Stimulated activated CD4-positive, alpha-beta T cell treated with anti-CD3 and anti-CD28 coated beads, TNF-alpha, amount 100 ng/mL, for 24 hours (primary cell): ENCODE measurements at places on chromosomes 12 and 14.

DNA sequence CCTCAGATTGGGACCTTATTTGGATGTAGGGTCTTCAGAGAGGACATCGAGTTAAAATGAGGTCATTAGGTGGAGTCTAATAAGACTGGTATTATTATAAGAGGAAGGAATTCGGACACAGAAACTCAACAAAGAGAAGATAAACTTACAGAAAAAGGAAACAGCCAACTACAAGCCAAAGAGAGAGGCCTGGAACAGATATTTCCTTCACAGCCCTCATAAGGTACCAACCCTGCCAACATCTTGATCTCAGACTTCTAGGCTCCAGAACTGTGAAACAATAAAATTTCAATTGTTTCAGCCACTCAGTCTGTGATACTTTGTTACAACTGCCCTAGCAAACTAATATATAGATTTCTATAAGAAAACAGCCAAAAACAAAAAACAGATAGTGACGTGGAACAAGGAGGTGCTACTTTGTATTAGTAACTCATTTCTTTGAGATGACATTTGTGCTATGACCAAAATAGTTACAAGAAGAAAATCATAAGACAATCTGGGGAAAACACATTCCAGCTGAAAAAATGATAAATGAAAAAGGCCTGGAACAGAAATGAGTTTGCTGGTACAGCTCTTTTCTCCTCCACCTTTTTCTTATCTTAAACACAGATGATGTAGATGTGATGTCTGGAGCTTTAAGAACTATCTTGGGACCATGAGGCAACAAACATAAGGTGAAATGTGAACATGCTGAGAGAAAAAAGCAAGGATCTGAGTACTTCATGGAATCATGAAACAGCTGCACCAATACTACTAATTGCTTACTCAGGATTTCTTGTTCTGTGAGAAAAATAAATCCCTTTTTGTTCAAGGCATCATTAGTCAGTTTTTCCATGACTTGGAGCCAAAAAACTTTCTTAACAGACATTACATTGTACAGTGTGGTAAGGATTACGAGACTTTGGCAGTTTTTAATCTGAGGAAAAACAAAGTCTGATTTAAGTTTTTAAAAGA lies 243.2 kb downstream of the ANO6 start:
- no peak for DNase-seq

DNA sequence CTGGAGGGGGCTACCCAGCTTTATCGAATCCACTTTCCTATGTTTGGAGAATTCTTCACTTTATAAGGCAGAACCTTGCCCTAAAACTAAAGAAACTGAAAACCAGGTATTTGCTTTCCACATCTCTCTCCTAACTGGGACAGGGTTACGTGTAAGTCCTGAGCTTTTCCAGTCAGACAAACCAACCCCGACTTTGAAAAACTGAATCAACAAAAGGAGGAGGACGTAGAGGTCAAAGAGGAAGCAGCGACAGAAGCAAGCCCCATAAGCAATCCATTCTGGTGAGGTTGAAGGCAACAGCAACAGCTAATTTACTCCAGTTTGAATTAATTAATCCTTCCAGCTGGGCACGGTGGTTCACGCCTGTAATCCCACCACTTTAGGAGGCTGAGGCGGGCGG lies 47.2 kb downstream of the LRP6 start:
- no peak for DNase-seq

GRCh38 chr12:108854451-108855283 lies 2.7 kb downstream of the SSH1 start:
- DNase-seq, result no peak

DNA sequence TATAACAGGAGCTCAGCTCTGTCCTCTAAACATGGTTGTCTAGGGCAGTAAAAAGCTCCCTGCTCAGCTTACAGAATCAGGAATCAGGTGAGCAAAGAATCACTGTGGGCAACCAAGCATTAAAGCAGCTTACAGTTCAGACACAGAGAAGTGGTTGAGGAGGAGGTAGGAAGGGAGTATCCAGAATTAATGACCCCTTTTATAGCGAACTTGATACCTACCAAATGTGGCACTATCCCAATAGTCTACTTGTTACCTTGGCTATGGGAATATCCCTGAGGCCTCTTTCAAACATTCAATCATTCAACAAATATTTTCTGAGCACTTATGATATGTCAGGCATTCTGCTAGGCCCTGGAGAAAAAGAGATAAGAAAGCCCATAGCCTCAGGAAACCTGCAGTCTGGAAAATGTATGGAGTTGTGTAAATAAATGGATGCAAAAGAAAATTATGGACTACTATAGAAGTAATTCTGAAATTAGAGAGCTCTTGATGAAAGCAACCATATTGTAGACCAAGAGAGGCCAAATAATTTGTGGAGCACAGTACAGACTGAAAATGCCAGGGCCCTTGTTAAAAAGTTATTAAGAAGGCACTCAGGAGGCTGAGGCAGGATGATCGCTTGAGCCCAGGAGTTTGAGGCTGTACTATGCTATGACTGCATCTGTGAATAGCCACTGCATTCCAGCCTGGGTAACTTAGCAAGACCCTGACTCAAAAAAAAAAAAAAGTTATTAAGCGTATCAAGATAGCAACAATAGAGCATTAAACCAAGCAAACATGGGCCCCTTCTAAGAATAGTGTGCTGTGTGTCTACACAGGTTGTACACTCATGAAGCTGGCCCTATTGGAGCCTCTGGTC lies 134.0 kb upstream of the CPSF6 start:
- DNase-seq, result no peak

- DNase-seq, result no peak
These were observed 174.4 kb downstream of the DUSP6 start for GRCh38 chr12:89177802-89178395.

- no peak for DNase-seq
These were observed 233.3 kb upstream of the EGLN3 start for GRCh38 chr14:34184126-34184525.

- peak; percentile 52 for DNase-seq
These were observed 178.6 kb downstream of the ADGRD1 start for GRCh38 chr12:131132118-131132892.
